ENCODE measurements at places on chromosomes 5 and 9. TPM values are rescaled to one million over a fixed set of nuclear protein-coding genes. Genes with fewer than 3 reads are reported as not detected.

DNA sequence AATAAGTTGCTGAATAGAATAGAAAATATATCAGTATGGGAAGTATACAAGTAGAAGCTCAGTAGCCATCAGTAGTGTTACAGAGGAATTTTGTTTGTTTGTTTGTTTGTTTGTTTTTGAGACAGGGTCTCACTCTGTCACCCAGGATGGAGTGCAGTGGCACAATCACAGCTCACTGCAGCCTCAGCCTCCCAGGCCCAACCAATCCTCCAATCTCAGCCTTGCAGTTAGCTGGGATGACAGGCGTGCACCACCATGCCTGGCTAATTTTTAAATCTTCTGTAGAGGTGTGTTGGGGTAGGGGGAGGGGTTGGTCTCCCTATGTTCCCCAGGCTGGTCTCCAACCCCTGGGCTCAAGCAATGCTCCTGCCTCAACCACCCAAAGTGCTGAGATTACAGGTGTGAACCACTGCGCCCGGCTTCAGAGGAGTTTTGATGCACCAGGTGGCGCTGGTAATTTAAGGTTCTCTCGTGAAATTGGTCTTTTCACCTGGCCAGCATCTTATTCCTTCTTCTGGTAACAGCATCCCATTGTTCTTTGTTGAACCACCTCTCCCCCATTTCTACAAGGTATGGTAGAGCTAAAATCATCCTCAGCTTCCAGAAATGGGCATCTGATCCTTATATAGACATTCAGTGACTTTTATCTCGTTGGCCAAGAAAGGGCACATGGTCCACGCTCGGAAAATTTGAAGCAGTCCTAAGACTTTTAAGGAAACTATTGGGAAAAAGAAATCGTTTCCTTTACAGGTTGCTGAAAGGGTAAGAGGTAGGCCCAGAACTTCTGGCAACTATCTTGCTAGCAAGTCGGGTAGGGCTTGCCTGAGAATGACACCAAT, 157.1 kb downstream of the ARRDC3 start:
- DNase-seq = peak; percentile 26

GRCh38 chr9:80649496-80649895, 1039.9 kb downstream of the TLE1 start:
- no peak for DNase-seq

Gene ZFP2
- total RNA-seq = 0.18 TPM

DNA sequence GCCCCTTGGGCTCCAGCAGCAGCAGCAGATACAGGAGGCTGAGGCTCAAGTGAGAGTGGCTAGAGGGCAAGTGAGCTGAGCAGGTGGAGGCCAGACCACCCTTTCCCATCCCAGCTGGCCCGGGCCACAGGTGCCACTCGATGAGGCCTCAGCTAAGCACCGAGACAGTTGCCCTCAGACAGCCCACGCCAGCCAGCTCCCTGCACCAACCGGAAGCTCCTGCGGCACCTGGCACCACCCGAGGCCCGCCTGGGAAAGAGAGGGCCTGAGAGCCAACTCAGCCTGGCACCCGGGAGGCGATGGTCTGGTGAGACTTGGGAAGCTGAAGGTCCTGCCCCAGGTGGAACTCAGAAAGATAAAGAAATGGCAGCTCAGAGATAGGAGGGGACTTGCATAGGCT, 28.3 kb upstream of the TTLL11 start:
- DNase-seq = no peak

- DNase-seq = no peak
Measured at GRCh38 chr5:168920019-168920810, 341.0 kb upstream of the PANK3 start.

DNA sequence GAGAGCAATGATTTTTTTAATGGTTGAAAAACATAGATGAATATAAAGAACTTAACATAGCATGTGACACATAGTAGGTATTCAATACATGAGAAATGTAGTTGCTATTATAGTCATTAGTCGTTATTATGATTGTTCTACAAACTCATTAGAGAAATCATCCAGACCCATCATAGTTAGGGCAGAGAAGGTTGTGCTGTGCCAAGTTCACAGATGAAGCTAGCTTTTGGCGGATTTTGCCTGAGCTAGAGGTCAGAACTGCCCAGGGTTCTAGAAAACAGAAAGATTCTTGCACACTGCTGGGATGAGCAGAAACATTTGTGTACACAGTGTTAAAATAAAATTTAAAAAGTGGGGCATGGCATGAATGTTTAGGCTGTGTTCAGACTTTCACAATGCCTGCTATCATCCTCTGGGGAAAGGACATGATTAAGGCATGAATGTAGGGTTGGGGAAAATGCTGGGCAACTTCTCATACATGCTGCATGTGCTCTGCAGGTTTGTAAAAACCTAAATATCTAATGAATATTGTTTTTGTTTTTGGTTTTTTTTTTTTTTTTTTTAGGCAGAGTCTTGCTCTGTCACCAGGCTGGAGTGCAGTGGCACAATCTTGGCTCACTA, 33.3 kb upstream of the RAD23B start:
- no peak for DNase-seq

Measured in activated T-helper 2 cell treated with anti-CD3 and anti-CD28 coated beads, Interferon-gamma antibody, Interleukin-2, Interleukin-4, amounts not matched to agents 10 μg/mL and 5 μg/mL and 100 μg/mL, durations not matched to agents 14 hours and 24 hours and 36 hours (primary cell).